NCI-H1436 treated with DMSO at 0.1 percent for 48 hours (cell line): ENCODE measurements at places on chromosomes 11 and 22.

GRCh38 chr11:99275521-99275920 is 254.8 kb downstream of the CNTN5 start:
- no peak for DNase-seq

GRCh38 chr11:118827118-118827517 is 36.2 kb upstream of the DDX6 start:
- DNase-seq = no peak

- DNase-seq = no peak
Observed at GRCh38 chr11:85310479-85310878, 316.7 kb downstream of the DLG2 start.

DNA sequence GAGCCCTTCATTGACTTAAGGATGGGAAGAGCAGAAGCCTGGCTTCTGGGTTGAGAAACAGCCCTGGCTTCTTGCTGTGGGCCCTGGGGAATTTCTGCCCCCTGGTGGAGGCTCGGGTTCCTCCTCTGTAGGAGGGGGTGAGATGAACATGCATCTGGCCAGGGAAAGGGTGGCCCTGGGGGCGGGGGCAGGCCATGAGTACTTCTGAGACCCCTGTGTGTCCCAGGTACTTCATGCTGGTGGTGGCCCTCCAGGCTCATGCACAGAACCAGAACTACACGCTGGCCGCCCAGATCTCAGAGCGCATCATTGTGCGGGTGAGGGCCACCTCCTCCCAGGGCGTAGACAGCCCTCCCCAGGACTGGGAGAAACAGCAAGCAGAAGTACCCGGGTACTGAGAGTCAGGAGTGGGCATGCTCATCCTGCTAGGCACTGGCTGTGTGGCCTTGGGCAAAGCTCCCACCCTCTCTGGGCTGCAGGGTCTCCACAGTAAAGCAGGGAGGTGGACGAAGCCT is 15.8 kb downstream of the TMEM258 start:
- DNase-seq = no peak

- no peak for DNase-seq
Observed at GRCh38 chr11:70627219-70627618, 228.9 kb downstream of the CTTN start.

GRCh38 chr11:35207471-35208403 is 68.8 kb downstream of the CD44 start:
- DNase-seq = no peak

GRCh38 chr11:117826832-117827231 is 2.3 kb upstream of the FXYD2 start:
- DNase-seq = no peak

DNA sequence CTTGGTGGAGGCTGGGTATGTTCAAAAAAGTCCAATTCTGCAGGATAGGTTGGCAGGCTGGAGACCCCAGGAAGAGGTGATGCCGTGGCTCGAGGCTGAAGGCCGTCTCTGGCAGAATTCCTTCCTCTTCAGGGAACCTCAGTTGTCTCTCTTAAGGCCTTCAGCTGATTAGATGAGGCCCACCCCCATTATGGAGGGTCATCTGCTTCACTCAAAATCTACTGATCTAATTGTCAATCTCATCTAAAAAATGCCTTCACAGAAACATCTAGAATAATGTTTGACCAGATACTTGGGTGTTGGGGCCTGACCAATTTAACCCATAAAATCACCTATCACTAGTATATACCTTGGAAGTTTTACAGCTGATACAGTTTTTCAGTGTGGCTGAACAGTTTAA is 27.4 kb upstream of the GSTP1 start:
- DNase-seq = no peak

- DNase-seq = no peak
Observed at GRCh38 chr11:17121981-17122380, 44.5 kb upstream of the RPS13 start.

- DNase-seq = no peak
Observed at GRCh38 chr22:22810018-22810427, 77.6 kb upstream of the IGLL5 start.

DNA sequence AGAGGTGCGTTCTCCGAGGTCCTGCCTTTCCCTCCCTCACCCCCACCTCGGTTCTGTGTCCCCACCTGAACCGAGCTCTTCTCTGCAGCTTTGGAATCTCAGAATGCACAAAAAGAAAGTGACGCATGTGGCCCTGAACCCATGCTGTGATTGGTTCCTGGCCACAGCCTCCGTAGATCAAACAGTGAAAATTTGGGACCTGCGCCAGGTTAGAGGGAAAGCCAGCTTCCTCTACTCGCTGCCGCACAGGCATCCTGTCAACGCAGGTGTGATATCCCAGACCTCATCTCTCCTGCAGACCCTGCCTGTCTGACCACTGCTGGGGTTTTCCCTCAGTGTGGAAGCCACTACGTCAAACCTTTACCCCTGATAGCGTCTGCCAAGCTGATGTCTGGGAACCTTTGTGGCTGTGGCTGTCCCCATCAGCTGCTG is 13.9 kb downstream of the ACP2 start:
- DNase-seq = no peak

- DNase-seq = no peak
Observed at GRCh38 chr11:35324981-35325380, 94.4 kb downstream of the SLC1A2 start.

GRCh38 chr11:19307498-19307897 is 66.8 kb upstream of the E2F8 start:
- DNase-seq = no peak

DNA sequence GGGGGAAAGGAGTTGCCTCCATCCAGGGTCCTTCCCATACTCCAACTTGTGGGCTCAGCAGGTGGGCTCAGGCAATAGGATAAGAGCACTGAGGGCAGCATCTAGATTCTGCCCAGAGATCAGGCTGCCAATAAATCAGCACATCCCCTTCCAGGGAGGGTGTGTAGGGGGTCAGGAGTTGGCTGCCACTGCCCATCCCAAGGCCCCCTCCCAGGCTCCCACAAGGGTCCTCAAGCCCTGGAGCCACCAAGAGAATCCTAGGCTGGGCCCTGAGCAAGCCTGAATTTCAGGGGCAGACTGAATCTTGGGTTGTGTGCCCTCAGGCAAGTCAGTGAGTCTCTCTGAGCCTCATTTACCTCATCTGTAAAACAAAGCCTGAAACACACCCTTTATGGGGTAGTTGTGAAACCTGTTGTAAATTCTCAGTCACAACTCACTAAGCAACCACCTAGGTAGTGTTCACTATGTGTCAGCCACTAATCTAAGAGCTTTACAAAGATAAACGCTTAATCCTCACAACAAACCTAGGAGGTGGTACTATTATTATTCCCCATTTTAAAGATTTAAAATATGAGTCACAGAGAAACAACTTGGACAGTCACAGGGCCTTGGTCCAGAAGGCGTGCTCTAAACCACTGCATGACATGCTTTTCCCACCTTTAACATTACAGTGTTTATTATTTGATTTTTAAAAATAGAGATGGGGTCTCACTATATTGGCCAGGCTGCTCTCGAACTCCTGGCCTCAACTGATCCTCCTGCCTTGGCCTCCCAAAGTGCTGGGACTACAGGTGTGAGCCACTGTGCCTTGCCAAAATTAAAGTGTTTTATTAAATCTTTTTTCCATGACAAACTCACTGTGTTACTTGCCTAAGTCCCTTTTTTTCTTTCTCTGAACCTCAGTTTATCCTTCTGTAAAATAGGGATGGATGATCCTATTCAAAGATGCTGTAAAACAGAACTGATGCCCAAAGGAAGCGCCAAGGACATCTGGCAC is 36.2 kb downstream of the LMO1 start:
- no peak for DNase-seq

DNA sequence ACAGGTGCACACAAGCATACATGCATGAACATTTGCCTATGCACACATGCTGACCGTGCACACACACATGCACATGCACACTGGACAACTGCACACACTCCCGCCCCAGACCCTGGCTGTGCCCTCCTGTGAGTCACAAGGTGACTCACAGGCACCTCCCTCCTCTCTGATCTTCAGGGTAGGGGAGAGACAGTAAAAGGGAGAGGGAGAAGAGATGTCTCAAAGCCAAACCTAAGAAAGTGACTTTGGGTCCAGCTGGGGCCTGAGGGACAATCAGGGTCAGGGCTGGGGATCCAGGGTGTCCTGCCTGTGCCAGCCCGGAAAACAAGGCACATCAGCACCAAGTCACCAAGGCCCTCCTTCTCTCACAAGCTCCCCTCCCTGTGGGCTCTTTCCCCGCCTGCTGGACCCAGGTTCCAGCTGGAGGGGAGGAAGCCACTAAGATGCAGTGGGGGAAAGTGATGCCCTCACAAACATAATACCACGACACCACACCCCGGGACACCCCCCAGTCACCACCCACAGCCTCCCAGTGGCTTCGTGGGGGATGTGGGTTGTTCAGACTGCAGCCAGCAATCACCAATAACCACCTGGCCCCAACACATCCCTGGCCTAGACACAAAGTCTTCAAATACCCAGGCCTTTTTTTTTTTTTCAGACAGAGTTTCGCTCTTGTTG is 39.3 kb downstream of the PDGFB start:
- DNase-seq = no peak

GRCh38 chr22:38017272-38017920 is 33.0 kb upstream of the SOX10 start:
- no peak for DNase-seq

GRCh38 chr11:69459848-69460539 is 21.5 kb upstream of the LINC01488 start:
- DNase-seq = no peak

DNA sequence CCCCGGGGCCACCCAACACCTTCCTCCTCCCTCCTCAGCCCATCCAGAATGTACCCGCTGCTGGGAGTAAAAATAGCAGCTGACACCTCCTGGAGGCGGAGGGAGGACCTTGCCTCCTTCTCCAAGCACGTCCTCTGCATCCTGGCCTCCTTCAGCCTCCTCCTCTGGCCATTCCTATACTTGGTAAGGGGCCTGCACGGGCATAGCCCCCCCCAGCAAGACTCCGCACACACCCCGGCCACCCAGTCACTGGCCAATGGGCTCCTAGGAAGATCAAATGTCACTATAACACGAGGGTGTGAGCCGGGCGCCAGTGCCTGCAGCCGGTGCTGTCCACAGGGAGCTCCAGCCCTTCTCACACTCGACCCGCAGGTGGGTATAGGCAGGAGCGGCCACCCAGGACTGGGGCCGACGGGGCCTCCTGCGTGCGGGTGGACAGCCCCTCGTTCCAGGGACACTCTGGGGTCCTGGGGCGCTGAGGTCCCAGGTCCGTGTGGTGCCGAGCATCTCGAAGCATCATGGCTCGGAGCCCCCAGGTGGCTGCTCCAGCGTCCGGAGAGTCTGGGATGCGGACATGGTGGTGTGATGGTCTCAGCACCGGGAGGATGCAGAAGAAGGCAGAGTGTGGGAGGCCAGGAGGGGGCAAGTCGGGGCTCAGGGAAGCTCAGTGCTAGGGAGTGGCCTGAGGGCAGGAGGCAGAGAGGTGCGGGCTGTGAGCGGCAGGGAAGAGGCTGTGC is at the start of gene TNNT3:
TSS of gene TNNT3 (plus strand) at position 313 of the 737 bp plus-strand sequence. CDS start 3,172 bp downstream, outside the sequence.
- no peak for DNase-seq

DNA sequence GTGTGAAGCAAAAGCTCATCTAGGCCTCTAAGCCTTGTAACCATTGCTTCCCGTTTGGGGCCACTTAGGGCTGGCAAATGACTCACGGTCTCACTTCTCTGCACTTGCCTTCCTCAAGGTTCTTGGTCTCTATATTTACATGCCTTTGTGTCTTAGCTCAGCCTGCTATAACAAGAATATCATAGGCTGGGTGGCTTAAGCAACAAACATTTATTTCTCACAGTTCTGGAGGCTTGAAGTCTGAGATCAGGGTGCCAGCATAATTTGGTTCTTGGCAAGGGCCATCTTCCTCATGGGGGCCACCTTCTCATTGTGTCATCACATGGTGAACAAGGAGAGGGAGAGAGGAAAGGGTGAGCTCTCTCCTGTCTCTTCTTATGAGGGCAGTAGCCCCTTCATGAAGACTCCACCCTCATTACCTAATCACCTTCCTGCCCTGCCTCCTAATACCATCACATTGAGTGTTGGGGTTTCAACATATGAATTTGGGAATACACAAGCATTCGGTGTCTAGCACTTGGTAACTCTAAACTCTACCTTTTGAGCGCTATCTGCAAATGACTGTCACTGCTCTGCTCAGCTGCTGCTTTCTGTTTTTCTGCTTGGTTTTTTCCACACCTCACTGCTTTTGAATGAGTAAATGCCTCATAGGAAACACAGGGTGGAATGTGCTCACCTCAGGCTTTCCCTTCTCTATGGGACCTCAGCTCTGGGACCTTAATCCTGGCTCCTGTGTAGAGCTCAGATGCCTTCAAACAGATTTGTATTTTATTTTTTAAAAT is 16.2 kb upstream of the ME3 start:
- no peak for DNase-seq

- DNase-seq = no peak
Observed at GRCh38 chr11:72583177-72583553, 91.1 kb downstream of the PDE2A start.

DNA sequence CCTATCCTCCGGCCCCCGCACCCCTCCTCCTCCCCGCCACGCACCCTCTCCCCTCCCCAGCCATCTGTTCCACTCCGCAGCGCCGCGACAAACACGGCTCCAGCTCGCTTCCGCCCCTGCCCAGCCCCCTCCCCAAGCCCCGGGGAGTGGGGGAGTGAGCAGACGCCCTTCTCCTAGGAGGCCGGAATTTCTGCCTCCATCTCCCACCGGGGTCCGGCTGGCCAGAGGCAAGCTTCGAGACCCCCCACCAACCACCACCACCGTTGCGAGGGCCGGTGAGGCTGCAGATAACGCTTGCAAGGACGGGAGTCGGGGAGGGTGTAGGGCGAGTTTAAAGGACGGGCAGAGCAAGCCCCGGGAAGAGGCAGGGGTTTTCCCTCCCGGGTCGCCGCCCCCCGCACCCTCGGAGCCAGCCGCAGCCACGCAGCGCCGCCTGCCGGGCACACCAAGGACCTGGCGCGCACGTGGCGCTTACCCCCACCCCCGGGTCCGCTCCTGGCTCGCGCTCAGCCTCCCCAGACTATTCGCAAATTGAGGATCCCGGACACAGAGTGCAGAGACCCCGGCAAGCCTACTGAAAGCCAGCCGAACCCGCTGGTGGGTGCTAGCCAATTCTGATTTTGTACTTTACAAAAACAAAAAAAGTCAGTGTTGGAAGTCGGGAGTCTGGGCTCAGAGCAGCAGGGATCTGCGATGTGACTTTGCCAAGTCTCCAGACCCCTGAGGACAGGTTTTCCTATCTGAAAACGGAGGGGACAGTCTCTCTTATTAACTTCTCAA is 22.6 kb downstream of the RTN4RL2 start:
- DNase-seq = no peak

GRCh38 chr11:119488256-119488995 is 65.5 kb upstream of the THY1 start:
- DNase-seq = no peak

- no peak for DNase-seq
Observed at GRCh38 chr11:117953024-117953671, 23.9 kb upstream of the TMPRSS13 start.

DNA sequence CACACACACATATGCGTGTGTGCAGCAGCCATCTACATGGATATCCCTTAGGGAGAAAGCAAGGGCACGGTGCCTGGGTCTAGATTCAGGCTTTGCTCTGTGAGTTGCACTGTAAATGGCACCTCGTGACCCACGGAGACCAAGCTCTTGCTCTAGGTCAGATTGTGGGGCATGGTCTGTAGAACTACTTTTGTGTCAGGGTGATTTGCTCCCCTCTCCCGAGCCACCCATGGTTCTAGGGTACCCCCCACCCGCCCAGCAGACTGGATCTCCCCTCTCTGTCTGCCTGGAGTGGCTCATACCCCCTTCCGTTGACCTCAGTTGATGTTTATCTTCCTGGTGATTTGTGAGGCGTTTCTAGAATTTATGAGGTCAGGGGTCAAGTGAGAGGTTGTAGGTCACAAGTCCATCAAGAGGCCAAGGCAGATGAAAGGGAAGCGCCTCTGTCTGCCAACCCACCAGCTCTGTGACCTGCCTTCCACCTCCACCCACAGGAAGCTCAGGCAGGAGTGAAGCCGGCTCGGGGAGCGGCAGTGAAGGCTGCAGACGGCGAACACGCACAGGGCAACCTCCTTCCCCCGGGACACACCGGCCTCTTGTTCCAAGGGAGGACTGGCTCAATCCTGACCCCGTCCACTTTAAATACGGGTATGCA is 76.2 kb upstream of the TTLL12 start:
- DNase-seq = no peak
